NCI-H226 (cell line): ENCODE measurements at places on chromosomes 1 and 21.

DNA sequence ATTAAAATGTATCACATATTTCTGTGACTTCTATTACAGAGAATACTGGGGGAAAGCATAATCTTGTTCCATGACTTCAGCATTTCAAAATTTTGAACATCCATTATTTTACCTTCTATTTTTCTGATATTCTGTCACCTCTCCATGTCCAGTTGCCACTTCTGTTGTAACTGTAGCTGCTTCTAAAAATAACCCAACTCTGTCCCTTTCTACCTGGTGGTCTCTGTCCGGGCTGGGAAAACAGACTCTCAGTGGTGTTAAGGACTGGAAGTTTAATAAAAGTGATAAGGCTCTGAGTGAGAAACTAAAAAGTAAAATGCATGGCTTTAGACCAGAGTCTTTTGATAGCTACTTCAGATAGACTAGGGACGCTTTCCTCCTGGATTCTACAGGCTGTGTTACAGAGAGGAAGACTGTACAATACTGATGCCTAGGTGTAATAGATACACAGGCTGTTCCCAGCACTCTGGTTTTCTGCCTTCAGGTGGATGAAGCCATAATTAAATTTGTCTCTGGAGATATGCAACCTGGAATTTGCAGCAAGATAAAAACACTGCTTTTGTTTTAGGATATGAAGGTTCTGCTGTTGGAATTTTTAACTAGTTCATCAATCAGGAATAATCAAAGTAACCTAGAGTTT is 42.1 kb upstream of the SEC16B start:
- DNase-seq, result no peak

DNA sequence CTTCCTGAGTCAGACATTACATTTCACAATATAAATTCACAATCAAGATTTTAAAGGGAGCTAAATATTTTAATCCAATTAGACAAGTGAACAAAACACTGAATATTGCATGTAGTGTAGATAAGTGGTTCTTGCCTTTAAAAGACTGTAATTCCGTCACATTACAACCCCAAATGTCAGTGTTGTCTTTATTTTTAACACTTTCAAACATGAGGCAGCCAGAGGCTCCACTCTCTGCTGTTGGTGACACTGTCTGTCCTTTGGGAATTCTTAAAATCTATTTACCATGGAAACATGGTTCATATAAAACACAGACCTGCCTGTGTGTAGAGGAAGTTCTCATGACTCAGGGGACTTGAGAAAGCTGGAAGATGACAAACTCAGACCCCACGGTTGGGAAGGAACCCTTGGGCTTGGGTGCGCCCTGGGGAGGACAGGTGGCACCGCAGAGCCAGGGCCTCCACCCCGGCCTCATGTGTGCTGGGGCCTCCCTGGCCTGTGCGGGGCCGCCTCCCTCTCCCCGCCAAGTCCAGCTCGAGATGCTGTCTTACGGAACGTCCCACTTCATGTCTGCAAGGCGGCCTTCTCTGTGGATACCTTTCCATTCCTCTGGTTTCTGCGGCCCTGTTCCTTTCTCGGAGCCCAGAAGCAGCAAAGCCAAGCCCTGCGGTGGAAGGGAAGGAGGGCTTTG is 239.0 kb downstream of the SDCCAG8 start:
- DNase-seq, result no peak

GRCh38 chr1:109304226-109304920 is 2.4 kb downstream of the MYBPHL start:
- DNase-seq, result no peak

DNA sequence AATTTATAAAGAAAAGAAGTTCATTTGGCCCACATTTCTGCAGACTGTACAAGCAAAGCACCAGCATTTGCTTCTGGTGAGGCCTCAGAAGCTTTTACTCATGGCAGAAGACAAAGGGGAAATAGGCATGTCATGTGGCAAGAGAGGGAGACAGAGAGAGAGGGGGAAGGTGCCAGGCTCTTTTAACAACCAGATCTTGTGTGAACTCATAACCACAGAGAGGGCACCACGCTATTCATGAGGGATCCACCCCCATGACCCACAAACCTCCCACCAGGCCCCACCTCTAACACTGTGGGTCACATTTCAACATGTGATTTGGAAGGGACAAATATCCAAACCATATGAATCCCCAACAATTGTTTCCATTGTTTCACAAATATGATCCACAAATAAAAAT is 467.9 kb downstream of the SIPA1L2 start:
- no peak for DNase-seq

GRCh38 chr1:90387805-90388204 is 329.3 kb downstream of the BARHL2 start:
- no peak for DNase-seq

- no peak for DNase-seq
These were observed 49.7 kb upstream of the TSNAX start for GRCh38 chr1:231478811-231479210.

DNA sequence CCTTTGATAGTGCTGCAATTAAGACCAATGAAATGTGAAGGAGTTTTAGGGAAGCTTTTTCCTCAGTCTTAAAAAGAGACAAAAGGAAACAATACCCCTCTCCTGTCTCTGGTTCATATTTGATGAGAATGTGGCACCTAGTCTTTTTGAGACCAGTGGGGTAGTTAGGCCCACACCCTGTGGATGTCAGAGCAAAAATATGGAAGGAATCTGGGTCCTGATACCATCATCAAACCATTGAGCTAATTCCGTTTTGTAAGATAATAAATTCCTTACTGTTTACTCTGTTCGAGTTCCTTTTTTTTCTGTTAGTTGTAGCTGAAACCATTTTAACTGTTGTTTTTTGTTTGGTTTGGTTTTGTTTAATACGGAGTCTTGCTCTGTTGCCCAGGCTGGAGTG is 33.3 kb downstream of the PTPRC start:
- DNase-seq, result peak; percentile 85

GRCh38 chr1:54338464-54338863 is 67.7 kb downstream of the SSBP3 start:
- no peak for DNase-seq

DNA sequence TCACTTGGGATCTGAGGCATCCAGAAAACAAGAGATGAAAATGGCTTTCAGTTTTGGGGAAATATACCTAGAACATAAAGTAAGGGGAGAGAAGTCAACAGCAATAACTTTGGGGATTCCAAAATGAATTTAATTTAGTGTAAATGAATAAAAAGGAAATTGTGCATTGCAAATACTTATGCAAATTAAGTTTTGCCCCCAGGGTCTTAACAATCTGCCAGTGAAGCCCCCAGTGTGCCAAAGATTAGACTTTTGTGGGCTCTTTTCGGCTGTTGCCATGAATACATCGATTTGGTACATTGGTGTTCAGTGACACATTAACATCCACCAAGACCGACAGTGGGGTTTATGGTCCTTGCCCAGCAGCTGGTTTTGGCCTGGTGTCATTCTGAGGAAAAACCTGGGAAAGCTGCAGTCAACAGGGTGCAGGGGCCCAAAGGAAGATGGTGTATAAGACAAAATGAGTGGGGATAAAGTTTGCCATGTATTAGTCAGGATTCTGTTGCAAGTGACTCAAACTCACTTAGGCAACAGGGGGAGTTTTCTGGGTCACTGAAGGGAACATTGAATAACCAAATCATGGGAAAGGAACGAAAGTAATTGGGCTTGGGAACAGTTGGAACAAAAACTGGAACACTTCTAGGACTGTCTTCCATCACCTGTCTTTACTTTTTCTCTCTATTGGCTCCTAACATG is 30.2 kb upstream of the IGSF3 start:
- DNase-seq, result no peak

DNA sequence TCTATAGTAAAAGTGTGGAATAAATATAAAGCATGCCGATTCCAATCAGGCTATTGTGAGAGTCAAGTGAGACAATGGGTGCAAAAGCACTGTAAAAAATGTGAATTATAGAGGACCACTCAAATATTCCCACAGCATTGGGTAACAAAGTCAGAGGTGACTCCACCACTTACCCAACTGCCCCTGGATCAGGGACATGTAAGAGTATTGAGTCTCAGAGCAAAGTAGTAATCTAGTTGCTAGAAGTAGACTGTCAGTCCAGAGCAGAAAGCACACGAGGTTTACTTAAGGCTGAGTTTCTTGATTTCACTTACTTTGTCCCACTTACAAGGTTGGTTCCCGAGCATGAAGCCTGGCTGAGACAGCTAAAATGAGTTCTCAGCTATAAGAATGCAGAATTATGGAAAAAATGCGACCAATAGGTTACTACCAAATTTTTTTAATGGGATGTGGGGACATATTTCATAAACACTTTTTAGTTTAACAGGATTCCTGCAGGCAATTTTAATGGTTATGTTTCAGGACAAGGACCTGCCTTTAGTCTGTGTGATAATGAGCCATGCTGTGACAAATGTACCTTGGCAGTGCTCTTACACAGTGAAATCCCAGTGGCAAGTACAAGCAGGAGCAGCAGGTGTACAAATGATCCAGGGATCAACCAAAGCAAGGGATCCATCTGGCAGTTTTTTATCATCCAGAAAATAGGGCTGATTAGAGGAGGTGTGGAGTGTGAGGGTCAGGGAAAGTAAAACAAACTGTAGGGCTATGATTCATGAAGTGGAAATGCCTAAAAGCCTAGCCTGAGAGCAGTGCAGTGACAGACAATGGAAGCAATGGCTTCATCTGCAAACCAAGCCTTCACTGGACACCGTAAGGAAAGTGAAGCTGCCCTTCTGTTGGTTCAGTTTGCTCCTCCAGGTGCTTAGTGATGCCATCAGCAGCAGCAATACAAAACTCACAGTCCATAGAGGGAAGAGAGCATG is 156.2 kb upstream of the SPAG17 start:
- no peak for DNase-seq

- DNase-seq, result peak; percentile 74
These were observed 437 bp upstream of the HSPG2 start for GRCh38 chr1:21937372-21938121.

- DNase-seq, result no peak
These were observed at the start of gene GBP6 for GRCh38 chr1:89363638-89364536. Gene GBP6, plus strand, starts transcription at chr1:89364059. Its CDS starts 4,493 bp downstream, at chr1:89368552.

- no peak for DNase-seq
These were observed at the start of gene KCNA3 for GRCh38 chr1:110674337-110675059. Gene KCNA3, minus strand, starts transcription at chr1:110674940. Its CDS starts 131 bp downstream, at chr1:110674809.

GRCh38 chr1:10776190-10776905 is 20.1 kb downstream of the CASZ1 start:
- no peak for DNase-seq

- no peak for DNase-seq
These were observed 295.8 kb downstream of the MATN1 start for GRCh38 chr1:30427545-30427944.

- no peak for DNase-seq
These were observed 6.4 kb upstream of the RAB4A start for GRCh38 chr1:229264487-229264886.

DNA sequence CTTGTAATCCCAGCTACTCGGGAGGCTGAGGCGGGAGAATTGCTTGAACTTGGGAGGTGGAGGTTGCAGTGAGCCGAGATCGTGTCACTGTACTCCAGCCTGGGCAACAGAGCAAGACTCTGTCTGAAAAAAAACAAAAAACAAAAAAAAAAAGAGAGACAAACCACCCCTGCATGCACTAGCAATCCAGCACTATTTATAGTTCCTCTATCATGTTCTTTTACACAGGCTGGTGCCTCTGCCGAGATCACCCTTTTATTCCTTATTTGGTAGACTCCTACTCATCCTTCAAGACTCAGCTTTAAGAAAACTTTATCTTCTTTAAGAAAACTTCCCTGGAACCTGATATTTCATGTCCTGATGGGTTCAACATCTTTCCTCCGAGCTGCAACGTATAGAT is 10.8 kb downstream of the FMO5 start:
- no peak for DNase-seq

DNA sequence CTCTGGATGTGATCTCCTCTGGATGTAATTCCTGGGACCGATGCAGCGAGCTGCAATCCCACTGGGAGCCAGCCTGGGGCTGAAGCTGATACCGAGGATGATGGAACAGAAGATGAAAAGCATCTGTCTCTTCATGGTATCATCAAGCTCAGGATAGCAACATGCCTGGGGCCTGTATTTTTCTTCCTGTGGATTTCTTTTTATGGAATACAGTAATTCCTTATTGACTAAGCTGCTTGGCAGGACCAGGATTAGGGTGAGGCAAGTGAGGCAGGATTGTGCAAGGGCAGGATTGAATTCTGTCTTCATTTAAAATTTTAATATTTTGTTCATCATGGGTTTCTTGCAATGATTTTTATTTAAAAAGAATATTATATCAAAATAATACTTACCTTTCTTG is 86.6 kb downstream of the SLC25A24 start:
- DNase-seq, result no peak

DNA sequence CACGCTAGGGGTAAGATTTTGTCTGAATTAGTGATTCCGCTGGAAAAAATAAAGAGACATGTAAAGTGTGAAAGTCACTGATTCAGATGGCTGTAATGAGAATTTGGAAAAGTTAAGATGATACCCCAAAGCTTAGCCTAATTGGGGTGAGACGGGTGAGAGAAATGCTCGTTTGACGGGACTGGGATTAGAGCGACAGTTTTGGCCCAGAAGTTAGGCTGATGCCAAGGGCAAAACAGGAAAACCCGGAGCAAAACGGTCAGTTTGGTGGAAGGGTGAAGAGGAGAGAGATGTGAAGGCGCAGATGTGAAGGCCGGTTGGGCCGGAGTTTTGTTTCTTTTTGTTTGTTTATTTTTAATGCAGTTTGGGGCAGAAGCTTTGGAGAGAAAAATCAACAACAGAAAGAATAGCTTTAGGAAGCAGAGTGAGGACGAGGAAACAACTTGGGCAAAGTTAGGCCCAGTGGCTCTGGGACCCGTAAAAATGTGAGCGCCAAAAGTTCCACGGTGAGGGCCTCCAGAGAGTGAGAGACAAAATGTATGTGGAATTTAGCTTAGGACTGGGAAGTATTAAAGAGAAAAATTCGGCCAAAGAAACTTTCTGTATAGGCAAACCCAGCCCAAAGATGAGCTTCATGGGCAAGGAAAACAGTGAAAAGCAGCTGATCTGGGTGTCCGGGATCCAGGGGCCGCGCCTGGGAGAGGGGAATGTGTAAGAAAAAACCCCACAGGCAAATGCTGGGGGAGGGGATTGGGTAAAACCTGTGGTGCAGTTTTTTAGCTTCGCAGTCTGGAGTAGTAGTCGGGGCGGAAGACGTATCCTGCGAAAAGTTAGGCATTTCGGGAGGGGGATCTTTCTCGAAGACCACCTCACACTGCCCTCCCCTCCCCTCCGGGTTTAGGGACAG is 1.2 kb downstream of the DMRTA2 start:
- DNase-seq, result no peak

GRCh38 chr1:114467491-114467890 is 43.5 kb downstream of the TRIM33 start:
- DNase-seq, result no peak

GRCh38 chr1:34754964-34755637 is at the start of gene GJB5:
Gene GJB5, plus strand, starts transcription at chr1:34755047. Its CDS starts 2,284 bp downstream, at chr1:34757331.
- DNase-seq, result no peak

GRCh38 chr1:175802407-175803123 is 59.2 kb upstream of the TNR start:
- no peak for DNase-seq

DNA sequence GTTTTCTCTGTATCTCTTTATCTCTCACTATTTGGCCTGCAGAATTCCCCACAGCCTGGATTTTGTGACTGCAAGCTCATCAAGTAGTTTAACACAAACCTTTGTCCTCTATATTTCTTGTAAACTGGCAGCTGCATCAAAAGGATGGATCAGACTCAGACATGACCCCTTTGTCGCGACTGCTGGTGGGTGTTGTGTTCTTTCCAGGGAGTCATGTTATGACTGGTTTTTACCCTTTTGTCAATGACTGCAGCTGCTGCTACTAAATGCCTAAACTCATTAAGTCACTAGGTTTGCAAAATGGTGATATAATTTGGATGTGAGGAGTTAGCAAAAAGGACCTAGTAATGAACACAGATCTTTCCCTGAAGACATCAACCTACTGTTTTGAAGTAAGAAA is 10.2 kb upstream of the TOMM20 start:
- DNase-seq, result no peak
